Stimulated activated effector memory CD8-positive, alpha-beta T cell treated with anti-CD3 and anti-CD28 coated beads, Interleukin-12 subunit alpha, Interleukin-12 subunit beta, amount 100 ng/mL, for 72 hours (primary cell): ENCODE measurements at places on chromosomes 7 and 10.

- DNase-seq = no peak
These were observed 46.9 kb upstream of the SEPTIN7 start for GRCh38 chr7:35753761-35754603.

DNA sequence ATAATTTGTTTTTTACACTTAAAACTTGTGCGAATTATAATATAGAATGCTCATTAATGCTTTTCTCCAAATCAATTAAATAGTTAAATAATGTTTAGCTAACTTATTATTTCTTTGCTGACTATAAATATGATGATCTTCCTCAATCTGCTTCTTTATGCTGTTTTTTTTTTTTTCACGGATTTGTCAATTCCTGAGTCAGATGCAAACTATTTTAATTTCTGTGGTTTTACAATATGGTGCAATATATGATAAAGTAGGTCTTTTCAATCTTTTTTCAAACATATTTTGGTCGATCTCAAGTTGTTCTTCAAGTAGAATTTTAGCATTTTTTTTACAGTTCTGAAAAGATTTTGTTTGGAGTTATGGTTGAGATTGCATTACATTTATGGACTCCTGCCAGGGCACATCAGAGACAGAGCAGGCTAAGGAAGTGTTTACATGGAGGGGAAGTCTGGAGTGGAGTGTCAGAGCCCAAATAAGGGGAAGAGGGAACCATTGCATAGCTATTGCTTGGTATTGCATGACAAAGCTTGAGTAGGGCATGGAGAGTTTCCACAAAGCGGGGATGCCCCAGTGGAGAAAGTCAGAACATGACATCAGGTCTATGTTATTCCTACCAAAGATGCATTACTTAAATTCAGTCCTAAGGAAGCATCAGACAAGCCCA is 204.4 kb downstream of the OTUD1 start:
- no peak for DNase-seq

- no peak for DNase-seq
These were observed 41.9 kb upstream of the KAT6B start for GRCh38 chr10:74784462-74784861.

DNA sequence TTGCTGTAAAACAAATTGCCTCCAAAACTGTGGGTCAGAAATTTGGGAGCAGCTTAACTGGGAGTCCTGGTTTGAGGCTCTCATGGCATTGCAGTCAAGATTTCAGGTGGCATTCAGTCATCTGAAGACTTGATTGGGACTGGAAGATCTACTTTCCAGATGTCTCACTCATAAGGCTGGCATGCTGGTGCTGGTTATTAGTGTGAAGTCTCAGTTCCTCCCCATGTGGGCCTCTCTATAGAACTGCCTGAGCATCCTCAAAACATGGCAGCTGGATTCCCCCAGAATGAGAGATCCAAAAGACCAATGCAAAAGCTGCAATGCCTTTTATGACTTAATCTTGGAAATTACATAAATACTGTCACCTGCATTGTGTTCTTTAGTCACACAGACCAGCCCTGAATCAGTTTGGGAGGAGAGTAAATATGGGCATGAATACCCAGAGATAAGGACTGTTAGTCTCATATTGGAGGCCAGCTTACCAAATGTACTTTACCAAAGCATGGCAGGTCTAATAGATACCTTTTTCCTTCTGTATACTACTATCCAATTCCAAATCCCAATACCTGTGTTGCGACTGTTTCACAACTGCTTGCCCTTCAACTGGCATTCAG is 6.5 kb upstream of the HERPUD2 start:
- DNase-seq = no peak
